ENCODE measurements at places on chromosomes 1 and 21. TPM values are rescaled to one million over a fixed set of nuclear protein-coding genes. Genes with fewer than 3 reads are reported as not detected.

- no peak for DNase-seq
These were observed 136.6 kb upstream of the GFI1 start for GRCh38 chr1:92623187-92623778.

DNA sequence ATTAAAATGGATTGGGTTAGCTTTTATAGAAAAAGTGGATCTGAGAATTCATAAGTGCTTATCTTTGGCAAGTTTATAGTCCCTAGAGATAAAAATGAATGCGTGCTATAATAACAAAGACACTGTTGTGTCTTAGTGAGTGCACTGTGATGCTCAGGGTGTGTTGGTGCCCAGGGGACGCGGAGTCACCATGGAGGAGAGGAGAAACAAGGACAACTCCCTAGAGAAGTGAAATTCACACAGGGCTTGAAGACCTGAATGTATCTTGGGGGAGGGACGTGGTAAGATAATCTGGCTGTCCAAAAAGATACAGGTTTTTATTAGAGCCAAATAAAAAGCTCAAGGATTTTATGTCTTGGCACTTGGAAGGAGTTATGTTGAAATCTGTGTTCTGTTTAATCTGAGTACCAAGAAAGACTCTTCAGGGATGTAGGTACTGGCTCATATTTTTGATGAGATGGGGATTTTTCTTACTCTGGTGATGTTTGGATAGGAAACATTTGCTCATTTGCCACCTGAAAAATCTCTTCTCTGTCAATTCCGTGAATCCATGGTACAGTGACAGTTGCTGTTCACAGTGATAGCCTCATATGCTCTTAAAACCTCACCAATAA is 9.6 kb downstream of the SMYD2 start:
- no peak for DNase-seq

DNA sequence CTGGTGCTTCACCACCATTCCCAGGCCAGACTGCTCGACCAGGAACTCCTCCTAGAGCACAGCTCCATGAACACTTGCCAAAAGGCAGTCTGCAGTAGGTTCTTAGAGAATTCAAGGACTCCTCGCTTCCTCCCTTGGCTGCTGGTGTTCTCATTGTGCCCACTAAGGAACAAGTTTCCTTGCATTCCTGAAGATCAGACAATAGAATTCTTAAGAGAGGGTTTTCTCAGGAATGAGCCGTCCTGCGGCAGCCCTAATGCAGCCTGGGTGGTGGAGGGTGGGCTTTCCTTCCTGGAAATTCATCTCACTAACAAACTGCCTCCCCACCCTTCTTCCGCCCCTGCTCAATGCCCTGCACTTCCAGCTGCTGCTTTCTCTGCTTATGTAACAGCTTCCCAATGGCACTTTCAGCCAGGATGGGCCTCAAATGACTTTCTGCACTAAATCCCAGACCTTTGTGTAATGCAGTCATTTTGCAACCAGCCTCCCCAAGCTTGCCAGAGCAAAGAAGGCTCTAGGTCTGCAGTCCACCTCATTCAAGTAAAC is 287.9 kb downstream of the PLPP3 start:
- no peak for DNase-seq

The HSPG2 gene
- total RNA-seq, result 242 TPM

DNA sequence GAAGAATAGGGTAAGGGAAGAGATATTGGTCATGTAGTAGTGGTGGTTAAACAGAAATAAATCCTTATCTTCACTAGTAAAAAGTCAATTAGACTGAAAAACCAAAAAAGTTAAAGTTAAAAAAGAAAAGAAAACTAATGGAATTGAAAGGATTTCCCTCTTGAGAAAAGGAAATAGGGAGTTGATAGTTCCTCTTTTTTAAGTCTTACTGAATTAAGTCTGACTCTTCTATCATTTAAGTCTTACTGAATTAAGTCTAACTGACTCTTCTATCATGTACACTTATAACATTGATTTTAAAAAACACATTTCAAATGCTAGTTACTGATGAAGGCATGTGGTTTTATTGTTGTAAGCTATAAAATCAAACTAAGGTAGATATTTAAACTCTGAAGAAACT is 49.5 kb upstream of the TENT5C start:
- DNase-seq, result no peak

DNA sequence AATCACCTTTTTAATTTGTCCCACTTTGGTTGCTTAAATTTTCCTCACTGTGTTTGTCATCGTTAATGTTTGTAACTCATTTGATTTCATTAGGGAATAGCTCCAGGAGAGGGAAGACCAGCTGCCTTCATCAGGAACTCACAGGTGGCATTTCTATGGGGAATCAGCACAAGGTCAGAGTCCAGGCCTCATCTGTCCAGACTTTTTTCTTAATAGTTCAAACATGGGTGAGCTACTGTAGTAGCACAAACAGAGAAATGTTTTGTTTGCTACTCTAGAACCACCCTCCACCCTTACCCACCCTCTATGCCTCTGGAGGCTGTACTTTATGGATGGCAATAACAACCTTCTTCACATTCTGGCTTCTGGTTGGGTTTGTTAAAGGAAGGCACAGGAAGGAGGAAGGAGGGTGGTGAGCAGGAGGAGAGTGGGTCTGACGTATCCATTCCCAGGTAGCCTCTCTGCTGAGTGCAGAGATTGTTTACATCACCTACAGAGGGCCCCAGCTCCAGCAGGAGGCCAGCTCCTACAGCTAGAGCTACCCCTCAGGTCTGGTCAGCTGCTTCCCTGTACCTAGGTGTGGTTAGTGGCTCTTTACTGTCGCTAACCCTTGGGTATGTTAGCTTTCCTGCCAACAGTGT is 8.1 kb upstream of the TEDDM1 start:
- DNase-seq, result no peak

GRCh38 chr1:51549016-51549619 is 30.1 kb upstream of the EPS15 start:
- no peak for DNase-seq

The DCST1 gene
- total RNA-seq, result not detected

The OR14K1 gene
- total RNA-seq, result not detected

GRCh38 chr1:54929700-54930099 is 42.7 kb upstream of the DHCR24 start:
- no peak for DNase-seq

GRCh38 chr1:245984390-245985155 is 522.5 kb downstream of the SMYD3 start:
- DNase-seq, result no peak

GRCh38 chr1:151967091-151967490 is 26.6 kb downstream of the S100A10 start:
- DNase-seq, result no peak

- no peak for DNase-seq
These were observed 26.0 kb upstream of the ZRANB2 start for GRCh38 chr1:71106658-71107322.

The RGS8 gene
- 0.05 TPM for total RNA-seq

GRCh38 chr21:28239340-28239739 is 753.3 kb downstream of the LTN1 start:
- no peak for DNase-seq
